ENCODE measurements at places on chromosomes 13 and 19.

- DNase-seq, result no peak
Observed at GRCh38 chr13:44207476-44207875, 166.1 kb upstream of the SERP2 start.

DNA sequence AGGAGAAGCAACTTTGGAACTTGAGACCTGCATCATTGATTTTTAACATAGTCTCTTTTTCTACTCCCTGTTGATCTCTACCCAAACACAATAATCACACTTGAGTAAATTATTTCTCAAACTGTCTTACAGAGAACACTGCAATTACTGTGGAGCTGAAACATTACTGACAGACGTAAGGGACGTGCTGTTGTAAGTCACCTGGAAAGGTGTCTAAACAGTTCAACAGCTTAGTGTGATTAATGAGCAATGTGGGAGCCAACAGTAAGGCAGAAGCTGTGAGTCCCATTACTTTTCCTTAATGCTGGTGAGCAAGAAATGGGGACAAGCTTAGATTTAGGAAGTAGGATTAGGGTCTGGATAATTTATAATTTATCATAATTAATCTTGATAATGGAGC, 265.7 kb downstream of the DLEU7 start:
- DNase-seq, result no peak

- DNase-seq, result no peak
Observed at GRCh38 chr13:25067064-25067463, 28.9 kb upstream of the PABPC3 start.

DNA sequence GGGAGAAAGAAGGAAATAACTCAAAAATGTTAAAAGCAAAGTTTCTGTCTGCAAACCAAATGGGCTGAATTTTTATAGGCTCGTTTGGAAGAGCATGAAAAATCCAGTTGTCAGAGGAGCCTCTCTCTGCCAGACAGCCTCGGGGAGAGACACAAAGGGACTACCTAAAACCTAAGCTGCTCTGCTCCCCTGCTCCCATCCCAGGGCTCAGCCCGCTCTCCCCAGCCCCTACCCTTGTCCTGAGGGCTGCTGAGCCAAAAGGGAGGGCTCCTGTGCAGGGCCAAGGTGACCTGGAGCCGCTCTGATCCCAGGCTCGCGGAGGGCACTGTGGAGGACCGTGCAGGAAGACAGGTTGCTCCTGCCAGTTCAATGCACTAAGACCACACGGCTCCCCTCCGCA, 96.7 kb upstream of the UQCRFS1 start:
- DNase-seq, result no peak

GRCh38 chr19:8569066-8569771, 8.0 kb downstream of the MYO1F start:
- DNase-seq, result peak; percentile 94

DNA sequence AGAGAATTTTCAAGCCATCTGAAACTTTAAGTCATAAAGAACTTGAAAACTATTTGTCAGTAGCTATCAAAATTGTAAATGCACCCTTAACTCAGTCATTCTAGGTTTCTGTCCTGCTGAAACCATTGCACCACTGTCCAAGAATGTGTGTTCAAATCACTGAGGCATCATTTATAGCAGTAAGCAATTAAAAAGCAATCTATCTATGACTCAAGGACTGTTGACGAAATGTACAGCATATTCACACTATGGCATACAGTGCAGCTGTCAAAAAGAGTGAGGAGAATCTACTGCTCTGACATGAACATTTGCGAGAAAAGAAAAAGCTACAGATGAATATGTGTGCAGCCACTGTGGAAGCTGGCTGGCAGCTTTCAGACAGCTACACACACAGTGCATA, 71.2 kb downstream of the ING1 start:
- no peak for DNase-seq

GRCh38 chr13:80530191-80530590, 189.3 kb upstream of the SPRY2 start:
- DNase-seq, result peak; percentile 34

- DNase-seq, result no peak
Observed at GRCh38 chr13:57408312-57408711, 223.2 kb upstream of the PCDH17 start.

DNA sequence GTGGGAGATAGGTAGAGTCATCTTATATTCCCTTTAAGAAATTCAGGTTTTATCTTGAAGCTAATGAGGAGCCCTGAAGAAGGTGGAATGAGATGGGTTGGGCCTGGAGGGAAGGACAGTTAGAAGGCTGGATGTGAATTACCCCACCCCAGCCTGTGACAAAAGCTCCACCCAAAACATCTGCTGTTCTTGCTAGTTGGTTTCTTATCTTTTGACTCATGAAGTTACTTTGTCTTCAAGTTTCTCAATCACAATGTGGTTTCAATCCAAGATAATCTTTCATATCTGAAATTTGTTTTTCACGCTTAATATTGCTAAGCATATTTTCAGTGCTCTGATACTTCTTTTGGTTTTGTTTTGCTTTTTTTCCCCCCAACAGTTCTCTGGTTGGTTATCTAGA, 38.3 kb upstream of the HMGB1 start:
- peak; percentile 10 for DNase-seq

GRCh38 chr19:56884441-56884840, 43.9 kb upstream of the PEG3 start:
- no peak for DNase-seq
